ENCODE measurements at places on chromosomes 3 and 15.

- no peak for DNase-seq
These were observed 2.1 kb downstream of the PDIA3 start for GRCh38 chr15:43748376-43748775.

GRCh38 chr3:130084436-130084980 is 2.9 kb downstream of the ALG1L2 start:
- DNase-seq: no peak

- no peak for DNase-seq
These were observed 27.8 kb upstream of the ITPKA start for GRCh38 chr15:41465822-41466421.

- DNase-seq: no peak
These were observed 65.2 kb upstream of the CHL1 start for GRCh38 chr3:131151-131888.

DNA sequence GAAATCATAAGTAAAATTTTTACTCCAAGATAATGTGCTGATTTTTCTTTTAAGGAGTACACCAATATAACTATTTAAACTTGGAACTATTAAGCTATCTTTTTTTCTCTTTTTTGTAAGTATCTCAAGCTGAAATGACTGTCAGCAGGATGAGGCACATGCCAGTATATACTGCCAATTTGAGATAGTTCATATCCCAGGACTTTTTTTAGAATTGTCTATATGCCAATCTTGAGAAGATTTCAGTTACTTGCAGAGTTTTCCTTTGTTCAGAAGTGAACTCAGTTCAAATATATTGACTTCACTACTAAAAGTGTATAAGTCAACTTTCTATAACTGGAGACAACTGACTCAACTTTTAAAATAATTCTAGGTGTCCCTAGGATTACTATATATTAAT is 181.7 kb upstream of the ZNF717 start:
- no peak for DNase-seq

DNA sequence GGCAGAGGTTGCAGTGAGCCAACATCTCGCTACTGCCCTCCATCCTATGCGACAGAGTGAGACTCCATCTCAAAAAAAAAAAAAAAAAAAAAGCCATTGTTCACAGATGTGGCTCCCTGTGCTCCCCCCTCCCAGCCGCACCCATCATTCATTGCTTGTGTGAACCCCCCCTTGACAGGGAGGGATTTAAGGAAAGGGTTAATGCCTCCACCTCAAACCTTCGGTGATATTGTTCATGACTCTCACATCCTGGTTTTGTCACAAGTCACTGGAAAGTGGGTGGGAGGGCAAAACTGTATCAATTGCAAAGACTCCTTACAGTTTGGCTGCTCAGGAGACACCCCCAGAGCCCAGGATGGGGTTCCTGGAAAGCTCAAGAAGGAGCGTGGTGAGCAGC is 7.7 kb downstream of the SLC6A6 start:
- no peak for DNase-seq

DNA sequence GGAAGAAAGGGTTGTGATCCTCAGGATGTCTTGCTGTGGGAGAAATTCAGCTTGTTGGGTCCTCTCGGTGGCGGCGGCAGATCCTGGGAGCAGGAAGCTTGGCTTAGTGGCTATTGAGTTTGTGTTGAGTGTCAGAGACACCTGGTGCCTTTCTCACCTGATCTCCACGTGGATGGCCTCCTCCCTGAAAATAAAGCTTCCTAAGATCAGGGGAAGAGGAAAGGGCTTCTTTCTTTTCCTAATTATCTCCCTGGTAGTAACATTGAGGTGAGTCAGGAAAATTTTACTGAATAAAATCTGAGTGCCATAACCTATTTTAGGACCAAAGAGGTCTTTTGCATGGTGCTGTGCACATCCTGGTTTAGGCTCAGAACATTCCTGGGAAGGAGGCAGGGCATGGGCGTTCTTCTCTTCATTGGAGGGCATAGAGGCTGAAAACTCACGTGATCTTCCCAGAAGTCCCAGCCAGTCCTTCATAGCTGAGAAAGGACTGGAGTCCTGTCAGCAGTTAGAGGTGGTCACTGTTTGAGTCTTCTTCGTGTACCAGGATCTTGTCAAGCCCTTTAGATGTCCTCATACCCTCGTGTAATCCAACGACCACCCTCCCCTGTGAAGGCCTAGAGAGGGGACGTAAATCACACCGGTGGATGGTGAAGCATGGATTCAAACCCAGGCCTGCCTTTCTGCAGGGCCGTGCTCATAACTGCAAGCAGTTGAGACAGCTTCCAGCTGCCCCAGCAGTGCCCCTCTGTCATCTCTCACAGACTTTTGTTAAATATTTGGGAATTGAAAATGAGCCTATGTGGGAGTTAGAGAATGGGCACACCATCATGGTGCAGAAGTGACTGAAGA is 1.1 kb downstream of the CMTM8 start:
- no peak for DNase-seq

DNA sequence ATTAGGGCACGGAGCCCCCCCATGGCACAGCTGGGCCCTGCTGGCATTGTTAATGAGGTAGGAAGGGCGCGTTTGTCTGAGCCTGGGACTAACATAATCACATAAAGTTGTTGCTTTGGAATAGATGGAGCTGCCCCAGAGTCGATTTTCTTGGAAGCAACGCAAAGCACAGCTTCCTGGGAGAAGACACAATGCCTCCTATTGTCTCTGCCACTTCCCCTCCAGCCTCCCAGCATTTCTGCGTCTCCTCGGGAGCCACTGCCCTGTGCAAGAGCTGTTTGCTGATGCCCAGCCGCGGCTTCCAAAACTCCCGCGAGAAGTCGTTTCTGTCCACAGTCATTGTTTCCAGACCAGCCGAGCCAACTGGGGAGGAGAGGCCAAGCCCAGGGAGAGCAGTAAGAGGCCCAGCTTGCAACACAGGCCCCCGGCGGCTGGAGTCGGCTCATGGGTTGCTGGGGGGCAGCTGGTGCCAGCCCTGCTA is 18.1 kb upstream of the ALDH1A3 start:
- no peak for DNase-seq

DNA sequence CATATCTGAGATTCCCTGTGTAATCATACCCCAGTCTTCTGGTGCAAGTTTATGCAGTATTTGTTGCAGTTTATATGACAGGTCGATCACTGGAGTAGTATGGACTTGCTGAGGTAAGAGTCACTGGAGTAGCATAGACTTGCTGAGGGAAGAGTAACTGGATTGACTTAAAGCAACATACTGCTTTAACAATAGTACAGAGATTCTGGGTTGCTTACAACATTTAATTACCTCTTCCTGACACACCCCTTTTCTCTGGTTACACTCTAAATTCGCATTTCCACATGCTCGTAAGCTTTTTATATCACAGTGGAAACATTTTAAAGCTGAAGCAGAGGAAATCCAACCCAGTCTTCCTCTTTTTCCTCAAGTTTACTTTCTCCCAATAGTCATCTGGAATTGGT is 11.8 kb downstream of the AAGAB start:
- no peak for DNase-seq

- DNase-seq: no peak
These were observed 2.2 kb upstream of the RBP1 start for GRCh38 chr3:139541532-139542288.

GRCh38 chr15:89797678-89798201 is 16.9 kb downstream of the ANPEP start:
- no peak for DNase-seq

DNA sequence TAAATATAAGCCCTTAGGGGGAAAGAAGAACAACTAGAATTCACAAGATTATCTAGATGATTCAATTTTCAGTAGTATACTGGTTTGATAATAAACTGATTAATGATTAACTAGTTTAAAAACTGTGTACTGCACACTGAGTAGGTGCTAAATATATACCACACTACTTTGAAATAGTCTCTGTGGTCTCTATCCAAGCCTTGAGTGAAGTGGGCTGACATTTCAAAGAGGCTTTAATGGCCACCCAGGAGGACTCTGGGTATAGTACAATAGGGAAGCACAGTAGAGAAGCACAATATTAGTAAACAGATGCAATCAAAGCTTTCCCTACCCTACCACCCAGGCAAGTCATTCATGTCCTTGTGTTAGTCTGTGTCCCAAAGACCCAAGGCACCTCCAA is 46.7 kb downstream of the FILIP1L start:
- DNase-seq: no peak

DNA sequence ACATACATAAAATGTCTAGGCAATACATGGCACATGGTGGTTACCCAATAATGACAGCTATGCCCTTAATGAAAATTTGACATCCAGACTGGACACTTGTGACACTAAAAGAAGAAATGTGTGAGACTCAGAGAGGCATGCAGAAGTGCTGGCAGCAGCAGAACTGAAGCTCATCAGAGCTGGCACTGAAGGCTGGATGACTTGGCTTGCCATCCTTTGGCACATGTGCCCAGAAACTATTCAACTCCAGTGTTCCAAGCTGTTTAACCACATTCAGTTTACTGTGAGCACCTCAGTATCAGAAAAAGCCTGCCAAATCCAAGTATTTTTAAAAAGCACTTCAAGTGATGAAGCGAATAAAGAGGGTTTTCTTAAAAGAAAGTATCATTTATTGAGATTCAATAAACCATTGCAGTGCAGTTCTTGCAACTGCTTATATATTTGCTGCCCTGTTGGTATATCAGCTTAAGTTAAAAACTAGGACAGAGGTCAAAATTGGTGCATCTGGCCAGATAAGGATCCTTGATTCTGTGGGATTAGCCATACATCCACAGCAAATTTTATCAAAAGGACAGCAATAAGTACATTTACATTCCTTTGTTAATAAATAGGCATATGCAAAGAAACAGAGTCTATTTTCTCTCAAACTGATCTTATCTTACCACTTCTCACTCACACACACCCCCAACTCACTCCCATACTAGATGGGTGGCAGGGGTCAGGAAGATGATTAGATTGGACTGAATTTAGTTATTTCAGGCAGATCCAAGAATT is 15.8 kb downstream of the IGSF11 start:
- no peak for DNase-seq

GRCh38 chr3:151795276-151795675 is 18.6 kb upstream of the AADAC start:
- DNase-seq: no peak

- DNase-seq: no peak
These were observed 92.7 kb downstream of the PEAK1 start for GRCh38 chr15:77327168-77327567.

- no peak for DNase-seq
These were observed 77.2 kb downstream of the LDHAL6B start for GRCh38 chr15:59283717-59284391.

DNA sequence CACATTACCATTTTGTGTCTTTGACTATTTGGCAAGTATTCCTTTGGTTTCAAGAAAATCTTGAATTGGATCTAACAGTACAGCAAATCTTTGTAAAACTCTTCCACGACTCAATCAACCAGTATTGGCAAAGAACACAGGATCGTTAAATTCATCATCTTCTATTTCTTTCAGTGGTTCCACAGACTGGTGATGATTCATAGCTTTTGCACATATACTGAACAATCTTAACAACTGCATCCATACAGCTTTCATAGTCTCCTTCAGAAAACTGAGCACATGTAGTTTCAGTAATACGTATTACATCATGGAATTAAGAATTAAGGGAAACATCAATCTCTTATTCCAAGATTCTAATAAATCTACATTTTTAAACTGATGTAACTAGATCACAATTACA is 91.6 kb upstream of the LIPC start:
- DNase-seq: no peak

GRCh38 chr3:192079098-192079497 is 618.1 kb downstream of the PYDC2 start:
- DNase-seq: no peak

DNA sequence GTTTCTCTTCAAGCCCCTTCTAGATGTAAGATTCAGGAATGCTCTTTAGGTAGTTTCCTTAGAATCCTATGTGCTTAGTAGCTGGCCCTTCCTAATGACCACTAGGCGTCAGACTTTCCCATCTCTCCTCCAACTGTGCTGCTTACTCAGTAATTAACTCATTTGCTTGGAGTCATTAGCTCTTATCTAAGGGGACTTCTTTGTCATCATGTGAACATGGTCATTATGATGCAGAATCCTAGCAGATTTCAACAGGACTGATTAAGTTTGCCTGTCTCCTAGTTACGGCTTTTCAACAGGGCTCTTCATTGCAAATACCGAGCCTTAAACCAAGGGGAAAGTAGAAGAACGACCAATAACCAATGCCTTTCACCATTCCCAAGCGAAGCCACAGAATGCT is 46.4 kb downstream of the GJD2 start:
- no peak for DNase-seq

GRCh38 chr3:156307704-156308103 is 187.3 kb downstream of the KCNAB1 start:
- DNase-seq: no peak

- no peak for DNase-seq
These were observed 24.8 kb upstream of the TRIM59 start for GRCh38 chr3:160474416-160474838.

GRCh38 chr3:129281726-129282125 is 3.1 kb downstream of the HMCES start:
- DNase-seq: no peak

GRCh38 chr15:100986158-100986896 is 67.2 kb downstream of the LRRK1 start:
- no peak for DNase-seq

DNA sequence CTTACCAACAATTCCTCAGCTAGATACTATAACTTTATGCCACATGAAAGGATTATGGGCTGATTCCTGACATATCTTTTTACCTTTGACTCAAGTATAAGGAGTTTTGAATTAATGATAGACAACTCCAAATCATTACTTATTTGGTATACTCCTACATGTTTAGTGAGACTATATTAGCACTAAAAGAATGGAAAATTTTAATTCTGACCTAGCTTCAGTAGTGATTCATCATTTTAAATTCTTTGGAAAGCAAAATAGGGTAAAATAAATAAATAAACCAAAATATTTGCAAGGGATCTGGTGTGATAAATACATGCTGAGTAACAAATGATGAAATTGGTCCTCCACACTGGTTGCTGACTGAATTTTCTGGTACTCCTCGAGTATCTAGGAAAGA is 42.3 kb upstream of the VGLL3 start:
- no peak for DNase-seq

DNA sequence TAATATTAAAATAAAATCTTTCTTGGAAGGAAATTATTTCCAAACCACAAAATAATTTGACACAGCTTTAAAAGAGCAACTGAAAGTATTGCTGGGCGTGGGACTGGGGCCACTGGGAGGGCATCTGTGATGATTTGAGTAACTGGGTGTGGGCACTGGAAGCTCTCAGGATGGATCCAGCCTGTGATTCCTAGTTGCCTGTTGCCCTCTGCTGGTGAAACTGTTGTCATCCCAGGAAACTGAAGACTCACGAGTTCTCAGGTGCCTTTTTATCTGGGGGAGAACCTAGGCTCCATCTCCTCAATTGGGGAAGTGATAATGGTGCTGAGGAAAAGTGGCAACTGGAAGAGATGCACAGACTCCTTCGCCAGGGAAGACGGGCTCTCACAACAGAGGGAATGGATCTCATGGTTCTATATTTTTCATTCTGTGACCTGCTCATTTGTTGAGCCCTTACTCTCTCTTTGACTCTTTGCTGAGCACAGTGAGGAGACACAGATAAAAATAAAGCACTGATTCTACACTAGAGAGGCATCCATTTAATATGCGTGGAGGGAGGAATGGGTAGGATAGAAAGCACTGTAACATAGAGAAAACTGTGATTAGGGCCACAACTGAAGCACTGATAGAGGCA is 61.6 kb downstream of the TPRG1 start:
- DNase-seq: no peak

GRCh38 chr3:147843331-147843730 is 434.2 kb downstream of the ZIC1 start:
- DNase-seq: no peak
